ENCODE measurements at places on chromosomes 6 and 20.
A peak's percentile ranks its signal among the peaks of the same experiment; 100 is the strongest.

DNA sequence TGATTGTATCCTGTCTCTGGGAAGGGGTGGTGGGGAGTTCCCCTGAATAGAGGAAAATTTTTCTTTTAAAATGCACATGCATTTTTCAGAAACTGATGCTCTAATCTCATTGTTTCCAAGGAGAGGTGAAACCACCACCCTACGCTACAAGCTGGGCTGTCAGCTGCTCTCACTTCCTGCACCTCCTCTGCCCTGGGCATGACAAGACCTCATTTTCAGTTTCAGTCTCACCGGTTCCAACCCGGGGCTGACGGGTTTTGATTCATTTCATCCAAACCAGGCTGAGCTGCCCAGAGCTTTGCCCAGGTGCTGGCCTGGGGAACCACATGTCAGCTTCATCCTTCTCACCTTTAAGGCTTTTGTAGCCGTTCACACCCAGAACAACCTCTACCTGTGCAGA, 99.7 kb downstream of the EYA2 start:
- DNase-seq = peak; percentile 18

- DNase-seq = no peak
Observed at GRCh38 chr20:4065391-4065844, 50.1 kb upstream of the RNF24 start.

GRCh38 chr6:113353392-113353791, 503.8 kb upstream of the MARCKS start:
- DNase-seq = no peak

- no peak for DNase-seq
Observed at GRCh38 chr20:48530957-48531356, 296.8 kb downstream of the PREX1 start.

DNA sequence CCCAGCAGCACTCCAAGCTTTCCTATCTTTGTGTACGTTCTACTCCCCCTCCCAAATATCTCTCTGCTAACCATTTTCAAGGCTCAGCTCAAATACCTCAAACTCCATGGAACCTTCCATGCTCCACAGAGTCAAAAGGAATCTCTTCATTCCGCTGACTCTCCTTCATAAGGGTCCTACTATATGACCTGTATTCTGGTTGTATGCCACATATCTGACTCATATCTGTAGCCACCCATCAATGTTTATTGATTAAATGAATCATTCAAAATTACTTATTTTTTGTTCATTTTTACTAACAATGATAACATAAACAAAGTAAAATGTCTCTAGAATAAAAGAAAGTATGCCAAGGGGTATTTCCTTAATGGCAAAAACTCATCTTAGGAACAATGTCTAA, 123.2 kb downstream of the ARHGAP18 start:
- no peak for DNase-seq

- DNase-seq = no peak
Observed at GRCh38 chr20:5104479-5104878, 15.3 kb downstream of the PCNA start.

- peak; percentile 53 for DNase-seq
Observed at GRCh38 chr20:34709044-34709830, 5.1 kb downstream of the TP53INP2 start.

- no peak for DNase-seq
Observed at GRCh38 chr6:157023958-157024357, 246.8 kb downstream of the ARID1B start.

DNA sequence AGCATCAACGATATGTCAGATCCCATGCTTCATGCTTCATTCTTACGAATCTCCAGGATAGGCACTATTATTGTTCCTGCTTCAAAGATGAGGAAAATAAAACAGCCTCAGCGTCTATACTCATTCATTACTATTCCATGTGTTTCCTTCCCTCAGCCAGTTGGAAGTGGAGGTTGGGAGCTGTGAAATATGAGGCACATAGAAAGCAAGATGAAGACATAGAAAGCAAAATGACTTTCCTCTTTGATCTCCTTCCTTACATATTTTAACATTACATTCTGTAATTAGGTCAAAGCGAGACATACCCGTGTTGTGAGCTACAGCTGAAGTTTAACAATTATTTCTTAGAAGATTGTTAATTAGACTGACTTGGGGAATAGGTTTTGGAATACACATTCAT, 125.4 kb downstream of the FYN start:
- no peak for DNase-seq

GRCh38 chr6:55277646-55278045, 49.6 kb upstream of the GFRAL start:
- no peak for DNase-seq

DNA sequence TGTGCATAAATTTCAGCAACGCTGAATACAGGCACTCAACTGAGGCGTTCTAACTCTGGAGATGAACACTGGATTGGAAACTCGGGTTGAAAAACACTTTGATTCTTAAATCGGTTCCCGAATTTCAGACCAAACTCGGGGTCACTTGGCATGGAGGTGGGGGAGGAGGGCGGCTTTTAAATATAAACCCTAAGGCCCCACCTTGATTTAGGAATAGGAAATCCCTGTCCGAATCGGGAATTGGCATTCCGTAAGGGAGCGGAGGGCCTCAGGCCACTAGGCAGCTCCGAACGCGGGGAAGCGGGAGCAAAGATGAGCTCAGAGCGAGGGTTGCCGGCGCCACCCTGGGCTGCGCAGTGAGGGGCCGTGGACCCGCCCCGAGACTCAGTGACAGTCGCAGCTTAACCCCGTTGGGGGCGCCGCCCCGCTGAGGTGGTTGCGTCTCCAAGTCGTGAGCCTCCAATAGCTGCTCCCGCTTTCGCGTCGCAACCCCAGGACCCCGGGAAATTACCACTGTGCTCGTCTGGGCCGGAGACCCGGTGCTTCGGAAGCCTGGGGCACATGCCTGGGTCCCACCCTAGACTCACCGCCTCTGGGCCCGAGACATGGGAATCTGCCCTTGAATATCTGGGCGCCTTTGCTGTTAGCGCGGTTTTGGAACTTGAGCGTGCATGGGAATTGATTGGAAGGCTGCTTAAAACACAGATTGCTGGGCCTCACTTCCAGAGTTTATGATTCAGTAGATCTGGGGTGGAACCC, 4.6 kb upstream of the SIM1 start:
- DNase-seq = no peak

GRCh38 chr6:45584127-45584526, 206.4 kb upstream of the SUPT3H start:
- DNase-seq = no peak

- DNase-seq = no peak
Observed at GRCh38 chr6:51949526-51949925, 137.9 kb downstream of the PKHD1 start.

DNA sequence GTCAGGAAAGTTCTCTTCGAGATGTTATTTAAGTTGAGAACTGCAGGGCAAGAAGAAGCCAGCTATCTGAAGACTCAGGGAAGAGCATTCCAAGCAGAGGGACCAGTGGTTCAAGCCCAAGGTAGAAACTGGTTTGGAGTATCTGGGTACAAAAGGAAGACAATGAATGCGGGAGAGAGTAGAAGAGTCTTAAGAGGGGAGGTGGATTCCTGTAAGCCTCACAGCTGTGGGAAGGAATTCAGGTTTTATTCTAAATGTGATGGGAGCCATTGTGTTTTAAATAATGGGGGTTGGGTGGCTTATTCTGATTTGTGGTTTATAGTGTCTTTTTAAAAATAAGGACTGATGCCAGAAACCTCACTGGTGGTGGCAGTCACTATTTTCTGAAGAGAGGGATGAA, 37.6 kb upstream of the TENT5A start:
- no peak for DNase-seq

DNA sequence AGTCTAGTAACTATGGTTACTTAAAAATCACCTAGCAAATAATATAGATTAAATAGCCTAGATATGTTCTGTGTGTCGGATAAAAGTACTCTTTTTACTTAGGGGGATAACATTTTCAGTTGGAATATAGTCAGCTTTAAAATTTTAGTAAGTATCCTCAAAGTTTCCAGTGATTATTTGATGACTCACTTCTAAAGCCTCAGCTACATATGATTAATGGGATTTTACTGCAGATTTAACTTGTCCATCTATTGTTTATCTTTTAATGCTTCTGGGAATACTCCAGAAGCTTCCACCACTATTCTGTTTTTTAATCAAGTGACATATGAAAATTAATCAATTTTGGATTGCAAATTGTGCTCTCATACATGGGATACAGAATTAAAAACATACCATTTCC, 8.7 kb upstream of the TENT5A start:
- DNase-seq = no peak

DNA sequence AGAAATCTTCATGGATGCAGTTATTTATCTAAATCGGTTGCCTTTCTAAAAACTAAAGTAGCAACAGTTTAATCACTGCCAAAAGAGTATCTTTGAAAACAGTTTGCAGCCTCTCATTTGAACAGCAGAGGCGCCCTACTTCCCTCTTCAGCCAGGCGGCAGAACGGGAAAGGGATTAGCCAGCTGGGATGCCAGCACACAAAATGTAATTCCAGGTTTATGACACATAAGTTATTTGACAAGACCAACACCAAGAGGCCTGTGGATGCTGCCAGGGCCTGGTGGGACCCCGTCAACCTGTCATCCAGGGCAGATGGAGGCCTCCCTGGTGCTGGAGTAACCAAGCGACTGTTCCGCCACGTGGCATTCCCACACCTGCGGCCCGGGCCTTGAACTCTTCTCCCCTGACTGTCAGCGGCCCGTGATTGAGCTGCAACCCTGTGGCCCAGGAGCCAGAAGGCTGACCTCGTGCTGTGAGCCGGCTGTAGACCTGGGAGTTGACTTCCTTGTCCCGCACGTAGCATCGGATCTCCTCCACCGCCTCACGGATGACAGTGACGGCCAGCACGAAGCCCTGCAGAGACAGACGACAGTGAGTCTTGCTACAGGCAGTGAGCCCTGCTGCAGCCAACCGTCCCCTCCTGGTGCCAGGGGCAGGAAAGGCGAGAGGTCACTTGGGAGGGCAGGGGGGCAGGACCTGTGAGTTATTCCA, 55.5 kb downstream of the ATP9A start:
- no peak for DNase-seq

DNA sequence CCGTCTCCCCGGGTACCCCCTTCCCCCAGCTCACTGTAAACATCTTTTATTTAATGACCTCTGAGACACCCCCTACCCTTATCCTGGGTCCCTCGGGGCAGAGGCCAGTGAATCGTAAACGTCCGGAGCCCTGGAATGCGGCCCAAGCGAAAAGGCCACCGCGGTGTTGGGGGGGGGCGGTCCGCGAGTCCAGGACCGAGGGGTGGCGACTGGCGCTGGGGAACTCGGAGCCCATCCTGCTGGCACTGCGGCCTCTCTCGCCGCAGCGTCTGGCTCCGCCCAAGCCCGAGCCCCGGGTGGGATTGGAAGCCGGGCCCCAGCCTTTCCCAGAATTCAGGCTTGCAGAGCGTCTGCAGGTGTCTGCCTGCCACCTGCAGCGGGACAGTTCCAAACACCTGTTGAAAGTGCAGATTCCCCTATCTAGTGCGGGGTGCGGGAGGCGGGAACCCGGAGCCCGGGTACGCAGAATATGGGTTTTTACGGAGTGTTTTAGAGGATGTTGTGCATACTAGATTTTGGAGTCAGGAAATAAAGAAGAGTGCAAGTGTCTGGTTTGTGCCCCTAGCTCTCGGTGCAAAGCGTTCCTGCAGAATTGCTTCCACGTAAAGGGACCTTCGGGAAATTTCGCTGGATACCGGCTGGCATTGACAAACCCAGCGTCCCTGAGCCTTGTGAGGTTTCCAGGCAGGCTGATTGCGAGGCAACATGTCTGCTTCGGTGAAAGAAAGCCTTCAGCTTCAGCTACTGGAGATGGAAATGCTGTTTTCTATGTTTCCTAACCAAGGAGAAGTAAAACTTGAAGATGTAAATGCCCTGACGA, 800 bp downstream of the RWDD2A start:
- DNase-seq = no peak

DNA sequence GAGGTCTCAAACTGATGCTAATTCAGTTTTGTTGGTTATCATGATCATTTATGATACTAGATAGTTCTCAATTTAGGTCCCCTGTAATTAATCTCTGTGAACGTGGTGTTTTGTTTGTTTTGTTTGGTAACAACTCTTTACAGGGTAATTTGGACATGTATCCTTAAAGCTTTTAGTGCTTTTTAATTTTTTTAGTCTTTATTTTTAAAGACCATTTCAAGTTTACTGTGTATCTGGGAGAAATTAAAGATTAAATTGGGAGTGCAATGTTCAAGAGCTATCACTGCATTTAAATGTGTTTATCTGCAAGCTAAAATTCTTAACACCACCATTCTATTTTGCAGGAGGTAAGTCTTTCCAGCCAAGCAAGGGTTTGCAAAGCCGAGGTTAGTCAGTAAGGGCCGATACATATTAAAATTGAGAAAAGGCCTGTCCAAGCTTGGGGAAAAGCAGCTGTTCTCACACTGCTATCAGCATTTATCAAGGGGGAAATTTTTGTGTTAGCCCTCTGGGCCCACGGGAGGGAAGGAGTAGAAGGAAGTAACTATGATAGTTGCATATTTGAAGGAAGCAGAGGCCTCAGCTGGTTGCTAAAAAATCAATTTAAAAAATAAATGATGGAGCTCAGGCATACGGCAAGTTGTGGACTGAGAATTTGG, 59.3 kb upstream of the ZNF217 start:
- DNase-seq = no peak

- no peak for DNase-seq
Observed at GRCh38 chr6:33779290-33779689, 9.6 kb downstream of the LEMD2 start.

DNA sequence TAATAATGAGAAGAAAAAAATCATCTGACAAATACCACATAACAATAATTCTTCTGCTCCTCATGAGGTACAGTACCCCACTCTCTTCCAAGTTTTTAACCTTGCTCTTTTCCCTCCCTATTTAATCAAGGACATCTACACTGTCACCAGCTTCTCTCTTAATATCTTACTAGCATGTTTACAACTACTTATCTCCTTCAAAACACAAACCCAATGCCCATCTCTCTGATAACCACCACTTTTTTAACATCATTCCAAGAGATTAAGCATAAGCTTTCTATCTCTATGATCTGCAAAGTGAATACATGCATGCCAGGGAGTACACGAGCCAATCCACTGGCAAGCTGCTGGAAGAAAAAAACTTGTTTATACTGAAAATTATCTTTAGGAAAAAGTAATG, 10.3 kb downstream of the CEP85L start:
- DNase-seq = no peak

GRCh38 chr20:23120936-23121750, 35.0 kb upstream of the CD93 start:
- no peak for DNase-seq

GRCh38 chr20:39264506-39265172, 302.5 kb downstream of the DHX35 start:
- no peak for DNase-seq

GRCh38 chr6:41543087-41543486, 3.1 kb upstream of the FOXP4 start:
- DNase-seq = no peak

DNA sequence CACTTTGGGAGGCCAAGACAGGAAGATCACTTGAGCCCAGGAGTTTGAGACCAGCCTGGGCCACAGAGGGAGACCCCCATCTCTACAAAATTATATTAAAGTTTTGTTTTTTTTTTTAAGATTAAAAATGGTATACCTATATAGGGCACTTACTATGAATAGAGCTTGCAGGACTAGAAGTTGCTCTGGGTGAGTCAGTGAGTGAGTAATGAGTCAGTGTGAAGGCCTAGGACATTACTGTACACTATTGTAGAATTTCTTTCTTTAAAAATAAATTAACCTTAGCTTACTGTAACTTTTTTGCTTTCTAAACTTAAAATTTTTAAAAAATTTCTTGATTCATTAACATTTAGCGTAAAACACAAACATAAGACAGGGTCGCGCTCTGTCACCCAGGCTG, 29.7 kb downstream of the STK35 start:
- DNase-seq = no peak

All from stimulated activated CD4-positive, alpha-beta T cell treated with anti-CD3 and anti-CD28 coated beads, TNF-alpha, amount 100 ng/mL, for 4 hours (primary cell).